A172 (cell line): ENCODE measurements at places on chromosomes 16 and 17. TPM values are rescaled to one million over a fixed set of nuclear protein-coding genes. Genes with fewer than 3 reads are reported as not detected.

GRCh38 chr17:41629826-41630670, 5.7 kb upstream of the KRT17 start:
- DNase-seq, result no peak

- DNase-seq, result no peak
Measured at GRCh38 chr17:19677736-19678379, 29.3 kb downstream of the ALDH3A2 start.

DNA sequence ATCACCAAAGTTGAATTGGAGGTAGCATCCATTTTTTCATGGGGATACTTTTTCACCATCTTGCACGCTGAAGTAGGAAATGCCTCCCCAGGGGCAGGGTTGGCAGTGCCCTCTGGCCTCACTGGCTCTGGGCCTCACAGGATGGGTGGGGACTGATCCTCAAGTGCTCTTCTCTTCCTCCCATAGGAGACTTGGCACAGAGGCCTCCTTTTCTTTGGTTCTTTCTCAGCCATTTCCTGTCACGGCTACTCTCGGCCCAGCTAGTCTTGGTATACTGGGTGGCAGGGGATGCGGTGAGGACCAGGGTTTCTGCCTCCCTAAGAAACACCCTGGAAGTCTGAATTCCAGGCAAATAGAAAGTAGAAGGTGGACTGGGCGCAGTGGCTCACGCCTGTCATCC, 58.2 kb downstream of the PECAM1 start:
- DNase-seq, result no peak

- DNase-seq, result no peak
Measured at GRCh38 chr17:66002812-66003211, 189.1 kb downstream of the CEP112 start.

DNA sequence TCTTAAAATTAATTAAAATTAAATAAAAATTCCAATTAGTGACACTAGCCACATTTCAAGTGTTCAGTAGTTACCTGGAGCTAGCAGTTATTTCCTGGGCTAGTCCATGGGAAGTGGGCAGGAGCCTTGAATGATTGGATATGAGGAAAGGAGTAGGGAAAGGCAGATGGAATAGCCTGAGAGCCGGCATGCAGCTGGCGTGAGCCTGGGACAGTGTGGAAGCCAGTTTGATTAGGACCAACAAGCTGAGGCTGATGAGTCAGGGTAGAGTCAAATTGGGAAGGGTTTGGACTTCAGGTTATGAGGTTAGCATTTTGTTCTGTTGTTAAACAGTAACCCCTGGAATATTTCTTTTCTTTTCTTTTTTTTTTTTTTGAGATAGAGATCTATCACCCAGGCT, 15.3 kb upstream of the GNA13 start:
- peak; percentile 31 for DNase-seq

GRCh38 chr16:71672803-71673581, 47.0 kb downstream of the MARVELD3 start:
- DNase-seq, result no peak

The TNP2 gene
- not detected in 2 replicates for total RNA-seq

DNA sequence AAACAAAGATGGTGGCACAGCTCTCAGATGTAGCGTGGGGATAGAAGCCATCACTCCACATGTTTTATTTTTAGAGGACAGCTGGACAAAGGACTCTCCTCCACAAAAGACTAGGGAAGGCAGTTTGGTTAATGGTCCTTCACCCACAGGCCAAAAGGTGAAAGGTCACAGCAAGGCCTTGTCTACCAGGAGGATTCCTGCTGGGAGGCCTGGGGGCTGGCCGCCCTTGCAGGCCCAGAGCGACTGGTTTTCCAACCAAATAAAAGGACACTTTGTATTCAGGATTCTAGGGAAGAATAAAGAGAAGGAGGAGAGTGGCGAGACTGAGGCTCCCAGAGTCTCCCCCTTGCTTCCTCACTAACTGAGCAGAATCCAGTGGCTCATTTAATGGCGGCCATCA, 94.3 kb downstream of the AXIN2 start:
- DNase-seq, result no peak

DNA sequence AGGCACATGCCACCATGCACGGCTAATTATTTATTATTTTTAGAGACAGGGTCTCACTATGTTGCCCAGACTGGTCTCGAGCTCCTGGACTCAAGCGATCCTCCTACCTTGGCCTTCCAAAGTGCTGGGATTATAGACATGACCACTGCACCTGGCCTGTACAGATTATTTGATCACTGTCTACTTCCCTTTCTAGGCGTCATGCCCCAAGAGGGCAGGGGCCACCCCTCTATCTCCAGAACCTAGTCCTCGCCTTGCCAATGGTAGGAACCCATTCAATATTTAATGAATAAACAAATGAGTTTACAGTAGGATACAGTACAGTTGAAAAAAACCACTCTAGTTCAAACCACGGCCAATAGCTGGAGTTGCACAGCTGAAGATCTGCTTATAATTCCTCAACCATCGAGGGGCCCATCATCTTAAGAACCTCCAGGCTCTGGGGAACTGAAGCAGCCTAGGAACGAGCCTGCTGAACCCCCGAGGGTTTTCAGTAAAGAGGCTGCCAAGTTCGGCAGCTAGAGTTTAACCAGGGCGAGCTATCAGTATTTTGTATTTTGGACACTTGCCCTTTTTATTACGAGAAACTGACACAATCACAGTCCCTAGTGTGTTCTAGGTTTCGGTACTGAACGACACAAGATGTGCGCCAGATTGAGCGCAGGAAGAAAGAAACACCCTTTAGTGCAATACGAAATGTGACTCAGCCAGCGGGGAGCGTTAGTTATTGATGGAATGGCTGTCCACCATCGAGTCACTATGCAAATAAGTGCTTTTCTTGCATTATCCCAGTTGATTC, 14.6 kb downstream of the ADCY9 start:
- DNase-seq, result no peak

The ARL5C gene
- total RNA-seq, result not detected in 2 replicates

DNA sequence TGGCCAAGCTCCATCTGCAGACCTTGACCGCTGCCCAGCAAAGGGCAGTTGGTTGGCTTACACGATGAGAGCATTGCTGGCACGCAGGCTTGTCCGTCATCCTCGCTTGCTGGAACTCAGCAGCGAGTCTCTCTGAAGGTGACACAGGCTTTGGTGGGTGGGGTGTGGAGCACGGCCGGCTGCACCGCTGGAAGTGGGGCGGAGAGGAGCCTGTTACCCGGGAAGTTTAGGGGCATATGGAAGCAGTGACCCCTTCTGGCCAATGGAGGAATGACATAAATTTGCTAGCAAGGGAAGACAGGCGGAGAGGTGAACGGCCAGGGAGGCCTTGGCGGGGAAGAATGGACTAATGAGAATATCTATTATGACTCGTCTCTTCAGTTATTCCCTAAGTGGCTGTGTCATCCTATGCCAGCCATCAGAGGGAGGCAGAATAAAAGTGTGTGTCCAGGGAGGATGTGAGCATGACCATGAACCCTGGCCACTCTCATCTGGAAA, 65.9 kb upstream of the SDK2 start:
- peak; percentile 56 for DNase-seq

- peak; percentile 44 for DNase-seq
Measured at GRCh38 chr17:77546772-77547241, 406.0 kb downstream of the SEC14L1 start.

The TERB1 gene
- total RNA-seq, result 0.07 TPM in 1 of 2 replicates, not detected in the other

The MPP2 gene
- 4.8 TPM in 2 replicates for total RNA-seq

- DNase-seq, result no peak
Measured at GRCh38 chr16:57341062-57341440, 17.5 kb upstream of the CCL22 start.

The GINS2 gene
- 67.4 and 68.3 TPM in 2 replicates for total RNA-seq

GRCh38 chr17:3845621-3846436, at the start of gene NCBP3:
Gene NCBP3 (minus strand): TSS chr17:3846246. CDS start chr17:3846223, 23 bp downstream.
- peak; percentile 79 for DNase-seq

- peak; percentile 83 for DNase-seq
Measured at GRCh38 chr17:48241131-48241591, 133.6 kb downstream of the SNX11 start.

The PSMC3IP gene
- 21.4 and 29.9 TPM in 2 replicates for total RNA-seq

- DNase-seq, result no peak
Measured at GRCh38 chr16:14955546-14956231, 18.4 kb downstream of the NPIPA1 start.

DNA sequence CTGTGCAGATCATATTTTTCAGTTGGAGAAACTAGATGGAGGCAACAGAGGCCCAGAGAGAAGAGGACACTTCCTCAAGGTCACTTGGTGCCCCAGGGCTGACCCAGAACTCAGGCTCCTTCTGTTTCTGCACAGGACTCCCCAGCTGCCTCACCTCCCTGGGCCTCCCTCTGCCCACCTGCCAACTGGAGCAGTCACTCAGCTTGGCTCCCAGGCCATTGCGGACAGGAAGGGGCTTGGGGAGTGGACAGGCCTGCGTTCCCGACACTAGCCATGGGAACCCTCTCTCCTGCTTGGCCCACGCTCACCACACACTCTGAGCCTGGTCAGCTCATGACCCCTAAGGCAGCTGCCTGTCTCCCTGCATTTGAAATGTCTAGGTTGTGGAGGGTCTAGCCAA, 78.1 kb upstream of the BRD7 start:
- DNase-seq, result no peak
